Stimulated activated CD4-positive, alpha-beta T cell treated with anti-CD3 and anti-CD28 coated beads, TNF-alpha, amount 100 ng/mL, for 1 hour (primary cell): ENCODE measurements at places on chromosomes 2 and 18.

DNA sequence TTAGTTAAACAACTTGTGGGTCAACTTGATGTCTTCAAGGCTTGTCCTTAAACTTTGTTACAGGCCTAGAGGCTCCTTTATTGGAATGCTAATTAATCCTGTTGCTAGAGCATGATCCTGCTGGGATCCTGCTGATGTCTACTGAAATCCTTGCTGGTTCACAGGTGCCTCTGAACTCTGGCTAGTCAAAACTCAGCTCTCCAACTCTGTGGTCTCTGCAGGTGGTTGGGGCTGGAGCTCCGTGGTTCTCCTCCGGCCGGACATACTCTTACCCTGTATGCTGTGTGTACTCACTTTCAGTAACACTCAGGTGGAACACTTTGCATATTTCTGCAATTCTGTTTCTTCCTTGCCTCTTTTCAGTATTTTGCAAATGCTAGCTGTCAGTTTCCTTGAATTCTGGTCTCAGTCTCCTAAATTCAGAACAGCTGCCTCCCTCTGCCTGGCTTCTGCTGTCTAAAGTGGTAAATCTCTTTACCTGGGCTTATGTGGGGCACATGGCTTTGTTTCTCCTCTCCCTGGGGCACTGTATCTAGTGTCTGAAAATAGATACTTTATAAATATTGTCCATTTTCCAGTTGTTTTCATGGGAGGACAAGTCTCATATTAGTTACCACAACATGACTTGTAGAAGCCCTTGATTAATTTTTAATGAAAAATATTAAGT is 113.0 kb downstream of the ATP9B start:
- DNase-seq = no peak

DNA sequence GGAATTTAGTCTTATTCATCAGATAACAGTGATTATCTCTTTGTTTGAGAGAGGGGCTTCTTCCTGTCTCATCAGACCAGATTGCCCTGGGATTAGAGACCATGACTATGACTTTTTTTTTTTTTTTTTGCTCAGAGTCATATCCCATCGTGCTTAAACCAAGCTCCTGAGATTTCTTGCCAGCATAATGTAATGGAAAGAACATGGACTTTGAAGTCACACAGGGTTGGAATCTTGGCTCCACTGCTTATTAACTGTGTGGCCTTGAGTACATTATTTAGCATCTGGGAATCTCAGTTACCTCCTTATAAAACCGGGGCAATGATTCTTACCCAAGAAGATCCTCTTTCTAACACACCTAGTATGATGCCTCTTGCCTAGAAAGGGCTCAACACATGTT is 268.3 kb downstream of the DYSF start:
- no peak for DNase-seq

DNA sequence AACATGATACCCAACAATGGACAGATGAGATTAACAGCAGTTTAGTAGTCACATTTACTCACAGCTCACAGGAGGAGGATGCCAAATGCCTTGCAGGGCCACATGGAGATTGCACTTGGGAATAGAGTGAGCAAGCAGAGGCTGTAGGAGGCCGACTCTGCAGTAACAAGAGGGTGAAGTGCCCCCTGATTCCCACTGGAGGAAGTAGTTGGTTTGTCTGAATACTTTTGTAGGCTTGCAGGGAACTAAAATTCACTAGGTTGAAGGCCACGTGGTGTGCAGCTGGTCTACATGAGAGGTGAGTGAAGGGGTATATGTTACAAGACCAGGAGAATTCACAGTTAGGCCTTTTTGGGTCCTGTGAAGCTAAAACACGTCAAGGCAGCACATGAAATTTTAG is 419.3 kb upstream of the TNP1 start:
- no peak for DNase-seq

GRCh38 chr2:207505171-207505570 is 24.6 kb upstream of the CREB1 start:
- DNase-seq = no peak

DNA sequence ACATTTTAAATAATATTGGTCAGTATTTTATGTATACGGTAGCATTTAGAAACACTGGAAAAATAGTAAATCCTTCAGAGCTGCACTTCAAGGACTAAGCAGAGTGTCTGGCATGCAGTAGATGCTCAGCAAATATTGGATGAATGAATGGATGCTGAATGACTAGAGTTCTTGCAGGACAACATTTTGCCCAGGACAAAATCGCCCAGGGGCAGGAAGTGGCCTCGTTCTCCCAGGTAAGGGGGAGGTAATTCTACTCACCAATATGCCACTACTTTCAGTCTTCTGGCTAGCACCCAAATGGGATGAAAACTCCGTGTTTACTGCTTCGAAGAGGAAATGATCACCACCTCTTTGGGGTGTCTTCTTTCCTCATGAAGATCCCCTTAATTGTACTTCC is 4.0 kb upstream of the DGUOK start:
- DNase-seq = no peak

DNA sequence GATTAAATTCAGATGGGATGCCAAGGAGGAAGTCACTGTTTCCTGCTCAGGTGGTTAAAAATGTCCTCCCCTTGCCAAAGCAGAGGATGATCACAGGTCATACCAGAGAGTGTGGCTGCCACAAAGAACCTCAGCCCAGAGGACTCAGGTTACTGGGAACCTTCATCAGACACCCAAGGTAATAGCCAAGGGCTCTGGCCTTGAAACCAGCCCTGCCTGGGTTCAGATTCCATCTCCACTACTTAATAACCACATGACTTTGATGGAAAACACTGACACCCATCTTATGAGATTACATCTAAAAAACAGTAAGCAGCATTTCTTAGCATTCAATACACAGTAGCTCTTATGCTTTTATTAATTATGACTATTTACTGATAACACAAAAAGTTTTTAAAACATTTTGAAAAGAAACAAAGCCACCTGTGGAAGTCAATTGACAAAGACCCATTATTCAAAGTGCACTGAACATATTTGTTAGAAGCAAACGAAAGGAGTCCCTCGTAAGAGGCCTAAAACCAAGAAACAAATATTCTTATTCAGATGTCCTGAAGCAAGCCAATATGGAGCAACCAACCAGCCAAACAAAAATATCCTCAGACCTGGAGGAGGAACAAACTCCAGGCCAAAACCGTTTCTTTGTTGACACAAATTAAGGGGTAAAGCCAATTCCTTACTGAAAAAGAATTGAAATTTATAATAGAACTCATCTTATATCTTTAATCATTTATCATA is 241.5 kb downstream of the RNF152 start:
- no peak for DNase-seq

GRCh38 chr2:17084877-17085276 is 419.2 kb upstream of the CYRIA start:
- no peak for DNase-seq

GRCh38 chr2:231692847-231693246 is 15.5 kb upstream of the PTMA start:
- no peak for DNase-seq

- DNase-seq = no peak
Measured at GRCh38 chr2:206274434-206275311, at the start of gene ZDBF2. Gene ZDBF2 (plus strand): TSS chr2:206274663. CDS start chr2:206281850, 7,187 bp downstream.

GRCh38 chr2:180657054-180657453 is 323.4 kb upstream of the UBE2E3 start:
- no peak for DNase-seq

GRCh38 chr2:105660489-105660888 is 84.2 kb upstream of the NCK2 start:
- no peak for DNase-seq

- no peak for DNase-seq
Measured at GRCh38 chr18:48953104-48953706, 2.4 kb upstream of the SMAD7 start.

GRCh38 chr2:237096911-237097310 is 11.2 kb downstream of the COPS8 start:
- DNase-seq = no peak

DNA sequence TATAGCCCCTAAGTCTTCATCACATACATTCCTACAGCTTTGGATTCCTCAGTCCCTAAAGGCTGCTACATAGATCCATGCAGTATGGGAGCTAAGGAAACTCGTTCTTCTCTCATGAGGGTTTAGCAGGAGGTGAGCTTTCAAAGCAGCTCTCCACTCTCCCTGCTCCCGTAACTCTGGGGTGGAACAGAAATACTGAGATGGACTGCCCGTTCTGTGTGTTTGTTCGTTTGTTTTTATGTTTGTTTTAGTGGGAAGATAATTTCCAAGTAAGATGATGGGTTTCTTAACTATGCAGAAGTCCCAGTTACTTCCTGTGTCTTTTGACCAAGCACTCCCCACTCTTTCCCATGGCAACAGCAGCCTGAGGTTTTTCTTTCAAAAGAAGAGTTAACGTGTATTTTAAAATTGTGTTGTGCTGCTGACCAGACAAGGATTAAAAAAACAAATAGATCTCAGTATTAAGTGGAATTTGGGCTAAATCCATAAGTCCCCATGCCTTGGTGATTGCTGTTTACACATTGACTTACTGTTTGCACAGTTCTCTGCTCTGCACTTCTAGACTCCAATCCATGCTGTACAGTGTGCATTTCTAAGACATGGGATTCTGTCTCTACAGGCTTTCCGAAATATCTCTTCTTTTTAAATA is 156.4 kb upstream of the SH3BP4 start:
- DNase-seq = no peak

DNA sequence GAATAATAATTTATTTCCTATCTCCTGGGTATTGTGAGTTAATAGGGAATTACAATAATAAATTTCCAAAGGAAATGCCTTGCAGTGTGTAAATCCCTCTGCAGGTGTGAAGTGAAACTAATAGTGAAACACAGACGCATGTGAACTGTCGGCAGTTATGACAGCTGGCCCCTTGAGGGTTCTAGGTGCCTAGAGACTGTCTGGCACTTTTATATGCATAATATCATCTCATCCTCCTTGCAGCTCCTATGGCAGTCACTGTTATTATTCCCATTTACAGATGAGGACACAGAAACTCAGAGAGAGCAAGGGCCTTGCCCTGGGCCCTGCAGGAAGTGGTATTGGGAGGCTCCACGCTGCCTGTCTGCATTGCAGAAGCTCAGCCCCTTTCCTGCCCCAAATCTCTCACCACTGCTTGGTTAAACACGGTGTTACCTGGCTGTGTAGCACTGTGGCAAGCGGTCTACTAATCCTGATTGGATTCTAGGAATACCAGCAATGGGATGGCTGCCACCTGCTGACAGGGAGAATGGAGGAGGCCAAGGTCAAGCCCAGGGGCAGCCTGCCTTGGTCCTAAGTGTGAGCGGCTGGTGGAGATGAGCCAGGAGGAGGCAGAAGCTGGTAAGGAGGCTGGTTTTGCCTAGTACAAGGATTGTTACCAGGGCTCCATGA is 32.8 kb upstream of the ACKR3 start:
- DNase-seq = no peak

DNA sequence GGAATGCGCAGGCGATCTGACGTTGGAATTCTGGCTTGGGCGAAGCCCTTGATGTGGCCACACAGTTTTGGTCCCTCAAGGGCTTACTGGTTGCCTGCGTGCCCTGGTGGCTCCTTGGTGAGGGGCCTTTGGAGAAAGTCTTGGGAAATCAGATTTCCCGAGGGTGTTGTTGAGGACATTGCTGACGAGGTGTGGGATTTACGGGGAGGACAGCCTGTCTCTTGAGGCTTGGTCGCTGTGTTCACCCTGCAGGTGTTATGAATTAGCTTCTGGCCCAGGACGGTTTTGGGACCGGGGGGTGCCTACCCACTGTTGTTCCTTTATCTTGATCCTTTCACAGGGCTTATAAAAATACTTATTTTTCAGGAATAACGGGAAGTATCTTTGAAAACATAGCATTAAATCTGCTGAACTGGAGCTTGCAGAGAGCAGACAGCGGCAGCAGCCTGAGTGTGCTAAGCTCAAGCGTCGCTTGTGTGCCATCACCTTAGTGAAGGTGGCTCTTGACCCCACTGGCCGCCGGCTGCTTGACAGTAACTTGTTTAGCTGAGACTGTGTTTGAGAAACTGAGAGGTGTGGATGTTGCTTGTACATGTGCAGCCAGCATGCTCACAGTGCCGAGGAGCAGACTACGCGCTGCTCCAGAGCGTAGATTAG is 4.2 kb downstream of the CTDP1 start:
- DNase-seq = no peak

GRCh38 chr18:63376538-63376937 is 9.5 kb upstream of the KDSR start:
- no peak for DNase-seq

GRCh38 chr2:28982381-28982950 is 1.4 kb downstream of the TOGARAM2 start:
- DNase-seq = no peak

- no peak for DNase-seq
Measured at GRCh38 chr2:127654084-127654837, 8.3 kb downstream of the GPR17 start.

- DNase-seq = no peak
Measured at GRCh38 chr2:109695290-109695689, 81.1 kb downstream of the SOWAHC start.

- no peak for DNase-seq
Measured at GRCh38 chr2:213991453-213992108, 419.3 kb upstream of the VWC2L start.

- no peak for DNase-seq
Measured at GRCh38 chr2:6557737-6558136, 308.0 kb downstream of the CMPK2 start.

DNA sequence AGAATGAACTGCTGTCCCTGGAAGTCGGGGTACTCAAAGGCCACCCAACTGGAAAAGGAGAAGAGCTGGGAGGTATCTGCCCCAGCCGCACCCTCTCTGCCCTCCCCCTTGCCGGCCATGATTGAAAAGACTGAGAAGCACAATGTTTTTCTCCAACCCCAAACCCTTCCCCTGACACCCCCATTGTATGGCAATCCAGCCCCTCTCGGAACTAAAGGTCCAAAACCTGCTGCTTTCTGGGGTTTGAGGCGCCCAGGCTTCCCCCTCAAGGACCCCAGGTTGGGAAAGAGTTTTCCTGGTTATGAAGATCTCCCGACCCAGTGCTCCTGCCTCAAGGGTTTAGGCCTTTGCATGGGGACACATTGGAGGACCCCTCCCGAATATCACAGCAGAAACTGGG is 1.0 kb downstream of the CRYBA2 start:
- DNase-seq = no peak

- DNase-seq = no peak
Measured at GRCh38 chr18:2978661-2979106, 34.3 kb downstream of the LPIN2 start.

- no peak for DNase-seq
Measured at GRCh38 chr2:171334171-171334570, 99.6 kb downstream of the METTL8 start.

DNA sequence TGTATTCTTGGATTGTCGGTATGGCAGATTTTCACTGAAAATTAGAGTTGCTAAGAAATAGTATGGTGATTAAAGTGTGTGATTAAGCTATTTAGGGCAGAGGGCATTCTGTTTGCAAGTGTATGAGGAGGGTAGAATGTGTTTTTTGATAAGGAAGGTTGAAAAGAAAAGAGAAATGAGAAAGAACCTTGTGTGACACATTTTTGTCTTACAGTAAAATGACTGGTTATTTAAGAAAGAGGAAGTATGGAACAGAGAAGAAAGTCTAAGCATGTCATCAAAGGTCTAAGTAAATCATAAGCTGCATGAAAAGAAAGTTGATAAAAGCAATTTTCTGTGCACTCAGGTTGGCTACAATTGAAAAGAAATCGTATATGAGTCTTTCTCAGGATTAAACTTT is 5.2 kb upstream of the RSAD2 start:
- no peak for DNase-seq
